CD8-positive, alpha-beta memory T cell (primary cell): ENCODE measurements at places on chromosomes 7 and 10.

- DNase-seq, result no peak
Measured at GRCh38 chr7:16916105-16916639, 34.4 kb upstream of the AGR3 start.

DNA sequence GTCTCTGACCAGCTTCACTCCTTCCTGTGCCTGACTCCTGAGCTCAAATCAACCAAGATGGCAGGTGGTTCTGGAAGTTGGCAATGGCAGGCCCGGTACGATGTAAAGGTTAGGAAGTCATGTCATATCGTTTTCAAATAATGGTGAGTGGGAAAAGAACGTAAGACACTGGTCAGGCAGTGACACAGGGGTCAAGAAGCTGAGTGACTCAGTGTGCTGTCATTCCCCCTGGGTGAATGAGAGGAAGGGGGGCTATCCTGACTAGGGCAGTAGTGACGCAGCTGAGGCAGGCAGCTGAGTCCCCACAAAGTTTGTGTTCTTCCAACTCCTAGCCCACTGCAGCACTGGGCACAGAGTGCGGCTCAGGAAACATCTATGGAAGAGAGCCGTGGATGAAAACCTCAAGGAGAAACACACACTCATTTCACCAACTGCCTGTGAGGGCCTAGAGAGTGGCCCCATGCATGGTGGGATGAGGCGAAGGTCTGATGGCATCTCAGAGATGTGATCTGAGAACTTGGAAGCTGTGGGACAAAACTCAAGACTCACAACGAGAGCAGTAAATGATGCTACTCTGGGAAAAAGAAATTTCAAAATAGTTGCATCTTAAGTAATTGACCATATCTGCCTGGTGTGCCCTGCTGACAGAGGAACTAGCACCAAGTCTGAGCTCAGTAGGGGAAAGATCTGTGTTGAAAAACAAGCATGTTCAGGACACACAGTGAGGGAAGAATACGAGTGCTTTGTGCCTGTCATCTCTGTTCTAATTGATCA, 23.2 kb downstream of the CREB3L2 start:
- DNase-seq, result no peak

GRCh38 chr7:111825046-111825445, 262.8 kb upstream of the IMMP2L start:
- no peak for DNase-seq

GRCh38 chr7:34220506-34221185, 315.3 kb downstream of the BMPER start:
- DNase-seq, result no peak

DNA sequence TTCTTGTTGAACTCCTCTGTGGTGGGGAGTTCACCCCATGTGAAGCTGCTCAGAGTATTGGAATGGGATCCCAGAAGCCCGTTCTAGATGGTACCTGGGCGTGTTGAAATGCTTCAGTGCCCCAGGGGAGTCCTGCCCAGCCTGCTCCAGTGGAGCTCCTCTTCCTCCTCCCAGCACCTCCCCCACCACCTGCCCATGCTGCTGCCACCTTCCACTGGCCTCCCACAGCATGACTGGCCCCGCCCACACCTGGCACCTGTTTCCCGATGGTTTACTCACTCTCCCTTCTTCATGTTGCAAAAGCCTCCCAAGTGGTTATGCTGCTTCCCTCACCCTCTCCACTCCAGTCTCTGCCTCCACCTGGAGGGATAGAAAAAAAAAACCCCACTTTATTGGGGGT, 32.2 kb upstream of the PCBD1 start:
- no peak for DNase-seq

DNA sequence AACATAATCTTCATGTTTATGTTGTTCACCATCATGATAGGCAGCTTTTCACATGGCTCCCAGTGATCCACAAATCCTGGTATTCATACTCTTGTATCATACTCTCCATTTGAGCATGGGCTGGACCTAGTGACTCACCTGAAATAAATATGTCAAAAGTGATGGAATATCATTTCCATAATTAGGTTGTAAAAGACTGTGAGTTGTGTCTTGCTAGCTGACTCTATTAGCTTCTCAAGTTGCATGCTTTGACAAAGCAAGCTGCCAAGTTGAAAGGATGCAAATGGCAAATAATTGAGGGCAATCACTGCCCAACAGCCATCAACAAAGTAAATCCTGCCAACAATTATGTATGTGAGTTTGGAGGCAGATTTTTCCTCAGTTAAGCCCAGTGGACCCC, 300.4 kb downstream of the AHR start:
- DNase-seq, result no peak

DNA sequence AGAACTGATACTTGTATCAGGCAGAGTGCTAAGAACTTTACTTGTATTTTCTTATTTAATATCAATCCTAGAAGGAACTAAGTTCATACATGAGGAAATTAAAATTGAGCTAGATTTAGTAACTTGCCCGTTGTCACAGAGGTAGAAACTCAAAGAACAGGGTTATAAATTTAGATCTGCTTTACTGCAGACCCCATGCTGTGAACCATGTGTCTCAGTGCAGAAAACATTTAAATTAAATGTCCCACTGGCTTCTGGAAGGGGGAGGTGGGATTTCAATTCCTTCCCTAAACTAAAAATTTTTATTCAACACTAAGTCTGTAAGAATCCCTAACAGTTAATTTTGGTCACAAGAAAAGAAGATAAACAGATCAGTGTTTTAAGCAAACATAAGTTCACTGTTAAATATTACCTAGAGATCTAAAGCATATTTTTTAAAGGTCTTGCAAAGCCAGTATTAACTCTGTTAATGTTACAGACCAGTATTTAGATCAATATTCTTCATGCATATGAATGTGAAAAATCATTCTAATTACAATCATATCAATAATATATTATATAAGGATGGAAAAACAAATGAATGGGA, 23.1 kb downstream of the WASL start:
- no peak for DNase-seq

DNA sequence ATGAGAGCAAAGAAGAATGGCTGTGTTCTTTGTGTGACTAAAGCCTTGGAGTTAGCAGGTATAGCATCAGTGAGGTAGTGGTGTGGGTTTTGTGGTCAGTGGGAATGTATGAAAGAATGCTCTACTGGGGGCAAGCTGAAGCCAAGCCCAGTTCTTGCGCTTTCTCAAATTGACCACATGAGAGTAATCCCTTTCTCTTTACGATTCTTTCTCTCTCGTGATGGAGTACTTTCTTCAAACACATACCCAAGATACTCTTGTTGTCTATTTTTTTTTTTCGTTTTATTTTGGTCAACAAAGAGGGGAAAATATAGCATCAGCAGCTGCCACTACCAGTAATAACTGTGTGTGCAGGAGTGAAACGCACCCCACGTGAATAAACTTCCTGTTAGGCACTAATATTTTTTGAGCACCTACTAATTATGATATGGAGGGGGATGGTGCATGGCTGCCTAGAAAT, 8.4 kb upstream of the PANK1 start:
- no peak for DNase-seq

- no peak for DNase-seq
Measured at GRCh38 chr7:156347132-156347531, 293.4 kb upstream of the RNF32 start.

GRCh38 chr7:46484906-46485305, 563.8 kb upstream of the IGFBP3 start:
- DNase-seq, result no peak

- no peak for DNase-seq
Measured at GRCh38 chr7:151665368-151665767, 145.7 kb upstream of the RHEB start.

GRCh38 chr7:26562841-26563240, 271.2 kb downstream of the SNX10 start:
- DNase-seq, result no peak

- no peak for DNase-seq
Measured at GRCh38 chr7:30980194-30980593, 16.4 kb downstream of the GHRHR start.

DNA sequence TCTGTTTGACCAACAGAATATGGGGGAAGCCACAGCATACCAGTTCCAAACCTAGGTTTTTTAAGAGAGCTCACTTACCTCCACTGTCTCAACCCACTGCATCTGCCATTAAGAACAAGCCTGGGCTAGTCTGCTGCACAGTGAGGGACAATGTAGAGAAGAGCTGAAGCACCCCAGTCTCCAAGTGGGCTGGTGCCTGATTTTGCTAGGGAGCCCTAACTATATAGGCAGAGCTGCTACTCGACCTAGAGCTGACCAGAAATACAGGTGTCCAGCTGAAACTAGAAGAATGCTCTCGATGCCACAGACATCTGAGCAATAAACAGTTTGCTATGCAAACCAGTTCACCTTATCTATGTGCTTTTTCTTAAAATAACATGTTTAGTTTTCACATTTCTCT, 106.9 kb upstream of the BET1 start:
- DNase-seq, result no peak

DNA sequence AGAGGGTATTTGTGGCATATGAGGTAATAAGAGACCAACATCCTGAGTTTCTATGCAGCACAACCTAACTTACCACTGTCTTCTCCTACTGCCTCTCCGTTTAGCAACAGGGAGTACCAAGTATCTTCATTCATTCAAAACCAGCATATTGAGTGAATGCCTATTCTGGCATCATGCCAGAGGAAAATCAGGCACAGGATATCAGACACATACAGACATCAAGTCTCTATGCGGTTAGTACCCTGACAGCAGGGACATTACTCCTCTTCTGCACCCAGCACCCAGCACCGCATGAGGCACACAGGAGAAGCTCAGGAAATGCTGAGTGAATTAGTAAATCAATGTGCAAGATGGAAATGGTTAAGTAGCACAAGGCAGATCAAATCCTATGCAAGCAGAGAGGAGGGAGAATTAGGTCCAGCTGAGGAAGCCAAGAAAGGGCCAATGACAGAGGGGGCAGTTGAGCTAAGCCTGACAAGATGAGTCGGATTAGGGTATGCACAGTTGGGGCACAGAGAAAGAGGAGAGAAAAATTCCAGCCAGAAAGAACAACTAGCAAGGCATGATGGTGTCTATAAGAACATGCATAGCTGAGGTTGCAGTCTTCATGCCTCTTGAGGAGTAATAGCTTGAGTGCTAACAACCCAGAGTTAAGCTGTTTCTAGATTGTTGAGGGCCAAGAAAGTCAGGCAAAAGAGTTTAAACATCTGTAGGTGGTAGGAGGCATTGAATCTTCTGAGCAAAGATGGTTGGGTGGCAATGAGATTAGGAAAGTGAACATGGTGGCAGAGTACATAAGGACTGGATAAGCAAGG, 146.0 kb downstream of the PLXNA4 start:
- no peak for DNase-seq

DNA sequence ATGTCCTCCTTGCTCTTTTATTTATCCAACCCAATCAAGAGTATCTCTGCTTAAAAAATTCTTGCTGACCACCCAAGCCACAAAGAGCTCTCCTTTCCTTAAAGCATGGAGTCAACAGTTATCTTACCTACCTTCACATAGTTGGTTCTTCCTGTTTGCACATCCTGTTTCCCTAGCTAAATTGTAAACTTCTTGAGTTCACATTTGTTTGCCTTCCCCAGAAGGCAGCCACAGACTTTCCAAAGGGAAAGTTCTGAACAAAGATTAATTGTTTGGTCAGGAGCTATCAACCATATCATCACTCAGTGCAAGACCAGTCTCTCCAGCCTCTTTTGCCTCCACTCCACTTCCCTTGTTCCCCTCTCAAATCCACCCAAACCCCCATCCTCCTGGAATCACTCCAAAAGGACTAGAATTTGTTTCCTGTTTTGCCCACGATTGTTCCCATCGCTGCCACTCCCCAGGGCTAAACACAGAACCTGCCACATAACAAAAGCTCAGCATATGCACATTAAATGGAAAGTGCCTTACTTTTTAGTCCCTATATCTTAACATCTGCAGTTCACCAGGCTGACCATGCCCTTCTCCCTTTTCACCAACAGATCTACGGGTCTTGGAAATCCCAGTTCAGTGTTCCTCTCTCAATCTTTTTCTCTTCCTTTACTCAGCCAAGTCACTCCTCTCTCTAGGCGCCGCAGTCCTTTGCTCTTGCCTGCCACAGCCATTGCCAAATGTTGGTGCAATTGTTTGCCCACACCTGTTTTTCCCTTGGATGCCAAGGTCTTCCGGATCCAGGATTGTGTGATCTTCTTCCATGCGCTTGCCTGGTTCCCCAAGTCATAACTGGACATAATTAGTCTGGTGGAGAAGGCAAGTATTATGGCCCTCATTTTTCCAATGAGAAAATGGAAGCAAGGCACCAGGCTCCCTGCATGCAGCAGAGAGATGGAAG, 265.5 kb downstream of the KCNMA1 start:
- DNase-seq, result no peak

DNA sequence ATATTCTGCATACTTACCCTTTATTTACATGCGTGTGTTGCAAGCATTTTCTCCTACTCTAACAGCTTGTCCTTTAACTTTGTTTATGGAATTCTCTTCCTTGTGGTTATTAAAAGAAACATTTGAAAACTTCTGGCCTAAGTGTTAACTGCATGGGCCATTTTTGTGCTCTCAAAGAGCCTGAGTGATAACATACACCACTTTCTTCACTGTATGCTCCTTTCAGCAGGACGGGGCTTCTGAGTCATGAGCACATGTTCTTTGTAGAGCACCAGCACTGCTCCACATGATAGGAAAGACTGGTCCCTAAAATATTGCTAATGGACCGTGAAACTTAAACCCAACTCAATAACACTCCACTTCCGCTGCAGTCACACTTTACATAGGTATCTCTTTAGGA, 1093.6 kb upstream of the GHITM start:
- no peak for DNase-seq

DNA sequence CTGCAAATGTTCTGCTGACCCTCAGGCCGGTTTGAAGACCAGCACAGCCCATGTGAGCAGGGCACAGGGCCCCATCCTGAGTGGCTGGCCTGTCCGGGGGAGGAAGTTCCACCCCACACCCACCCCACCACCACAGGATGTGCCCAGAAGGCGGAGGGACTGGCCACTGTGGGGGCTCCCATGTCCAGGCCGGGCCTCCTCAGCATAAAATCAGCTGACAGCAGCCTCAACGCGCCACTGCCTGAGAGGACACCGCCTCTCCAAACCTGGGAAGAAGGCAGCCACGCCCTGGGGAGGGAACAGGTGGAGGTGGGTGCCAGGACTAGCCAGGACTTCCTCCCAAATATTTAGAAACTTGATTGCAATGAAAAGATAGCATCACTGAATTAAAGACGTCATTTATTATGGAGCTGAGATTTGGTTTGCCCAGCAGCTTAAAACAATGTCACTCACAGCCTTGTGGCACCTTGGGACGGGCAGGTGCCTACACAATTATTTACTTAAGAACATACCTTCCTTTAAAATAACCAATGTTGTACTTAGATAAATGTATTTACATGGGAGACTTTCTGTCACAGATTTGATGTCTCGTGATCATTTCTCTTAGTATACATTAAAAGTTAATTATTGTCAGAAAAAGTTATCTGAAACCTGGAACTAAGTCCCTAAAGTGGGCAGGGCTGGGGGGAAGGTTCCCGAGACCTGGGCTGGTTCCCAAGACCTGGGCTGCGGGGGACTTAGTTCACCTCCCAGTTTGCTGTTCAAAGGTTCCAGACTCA, 27.3 kb upstream of the FAM20C start:
- no peak for DNase-seq

DNA sequence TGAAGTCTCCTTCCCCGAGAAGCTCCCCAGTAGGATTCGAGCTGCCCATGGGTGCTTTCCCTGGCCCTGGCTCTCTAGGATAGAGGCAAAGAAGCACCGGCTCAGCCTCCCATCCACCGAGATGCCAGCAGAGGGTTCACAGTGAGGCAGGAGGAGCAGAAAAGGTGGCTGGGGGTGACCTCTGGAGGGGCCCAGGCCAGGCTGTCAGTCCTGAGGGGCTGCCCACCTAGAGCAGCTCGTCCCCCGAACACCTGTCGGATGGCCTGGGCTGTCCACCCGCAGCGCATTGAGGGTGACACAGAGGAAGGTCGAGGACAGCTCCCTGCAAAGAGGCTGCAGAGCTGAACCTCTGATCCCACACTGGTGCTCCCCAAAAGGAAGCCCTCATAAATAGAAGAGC, 167.2 kb upstream of the PPP2R2D start:
- no peak for DNase-seq

GRCh38 chr10:130416334-130417150, 280.4 kb downstream of the GLRX3 start:
- no peak for DNase-seq
